Stimulated activated naive CD8-positive, alpha-beta T cell treated with anti-CD3 and anti-CD28 coated beads, Interleukin-15, amount 100 ng/mL, for 72 hours (primary cell): ENCODE measurements at places on chromosomes 12 and 14.
A peak's percentile ranks its signal among the peaks of the same experiment; 100 is the strongest.

DNA sequence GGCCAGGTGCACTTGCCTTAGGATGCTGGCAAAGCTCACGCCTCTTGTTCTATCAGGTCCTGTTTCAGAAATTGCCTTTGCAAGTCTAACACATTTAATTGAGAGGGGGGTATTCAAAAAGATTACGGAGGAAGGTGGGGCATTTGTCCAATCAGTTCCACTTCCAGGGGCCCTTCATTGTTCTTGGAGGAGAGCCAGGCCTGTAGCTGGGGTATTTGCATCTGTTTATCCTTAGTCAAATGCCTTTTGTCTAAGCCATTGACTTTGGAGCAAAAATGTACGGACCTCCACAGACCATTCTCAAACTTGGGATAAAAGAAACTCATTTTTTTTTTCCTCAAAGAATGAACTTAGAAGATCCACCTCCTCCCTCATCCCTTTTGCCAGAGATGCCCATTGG, 582.0 kb downstream of the BCL11B start:
- DNase-seq = no peak

DNA sequence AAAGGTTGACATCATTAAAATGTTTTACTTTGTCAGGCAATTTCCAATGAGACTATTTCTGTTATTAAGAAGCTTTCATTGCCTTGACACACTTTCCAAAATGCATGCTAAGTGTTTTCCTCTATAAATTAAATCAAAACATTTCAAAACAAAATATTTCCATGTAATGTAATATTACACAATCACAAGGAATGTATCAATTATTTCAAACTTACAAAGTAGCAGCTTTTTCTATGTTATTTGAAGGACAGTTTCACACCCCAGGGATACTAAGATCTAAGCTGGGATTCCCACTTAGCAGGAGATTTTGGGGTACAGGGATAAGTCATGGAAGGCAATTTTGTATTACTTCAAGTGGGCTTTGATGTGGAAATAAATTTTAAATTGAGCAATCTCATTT, 144.9 kb downstream of the FOXG1 start:
- no peak for DNase-seq

- peak; percentile 42 for DNase-seq
Measured at GRCh38 chr12:117854339-117855012, 114.3 kb downstream of the KSR2 start.

- DNase-seq = no peak
Measured at GRCh38 chr14:52522033-52522432, 30.3 kb downstream of the TXNDC16 start.

DNA sequence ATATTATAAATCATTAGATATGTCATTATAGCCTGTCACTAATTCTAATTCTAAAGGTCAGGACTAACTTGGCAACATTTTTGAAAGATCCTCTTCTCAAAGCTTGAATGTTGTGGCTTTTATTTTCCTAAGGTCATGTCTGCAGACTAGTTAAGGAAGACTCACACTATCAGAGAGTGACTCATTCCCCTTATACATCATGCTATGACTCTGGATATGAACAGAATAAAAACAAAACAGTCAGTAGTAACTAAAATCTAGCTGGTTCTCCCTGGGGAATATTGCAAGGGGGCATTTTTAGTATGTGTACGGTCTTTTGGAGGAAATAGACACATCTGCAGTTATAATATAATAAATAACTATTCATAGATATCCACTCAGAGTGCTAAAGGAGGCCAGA, 170.6 kb downstream of the SLC2A13 start:
- no peak for DNase-seq

DNA sequence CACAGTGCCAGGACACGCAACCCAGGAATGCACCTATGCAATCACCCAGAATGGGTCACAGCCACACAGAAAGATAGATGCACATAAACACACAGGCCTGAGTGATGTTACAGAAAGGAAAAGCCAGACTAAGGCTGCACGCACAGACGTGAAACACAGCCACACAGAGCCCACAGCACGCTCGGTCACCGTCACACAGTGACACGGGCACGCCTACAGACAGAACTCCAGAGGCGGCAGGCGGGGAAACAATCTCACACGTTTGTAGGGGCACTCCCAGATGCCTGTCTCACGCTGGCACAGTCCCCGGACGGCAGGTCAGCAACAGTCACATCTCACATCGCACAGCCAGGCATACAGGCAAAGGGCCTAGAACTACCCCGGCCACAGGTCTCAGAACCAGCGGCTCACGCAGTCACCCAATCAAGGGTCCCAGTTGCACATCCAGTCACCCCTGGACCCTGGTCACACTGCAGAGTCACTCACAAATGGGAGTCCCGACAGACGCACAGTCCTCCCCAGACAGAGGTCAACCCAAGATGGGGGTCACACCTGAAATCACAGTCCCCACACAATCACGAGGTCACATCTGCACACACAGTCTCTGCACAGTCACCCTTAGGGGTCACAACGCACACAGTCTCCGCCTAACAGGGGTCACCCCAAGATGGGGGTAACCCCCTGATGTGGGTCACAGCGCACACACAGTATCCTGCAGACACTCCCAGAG, 790 bp downstream of the SSH1 start:
- peak; percentile 61 for DNase-seq

DNA sequence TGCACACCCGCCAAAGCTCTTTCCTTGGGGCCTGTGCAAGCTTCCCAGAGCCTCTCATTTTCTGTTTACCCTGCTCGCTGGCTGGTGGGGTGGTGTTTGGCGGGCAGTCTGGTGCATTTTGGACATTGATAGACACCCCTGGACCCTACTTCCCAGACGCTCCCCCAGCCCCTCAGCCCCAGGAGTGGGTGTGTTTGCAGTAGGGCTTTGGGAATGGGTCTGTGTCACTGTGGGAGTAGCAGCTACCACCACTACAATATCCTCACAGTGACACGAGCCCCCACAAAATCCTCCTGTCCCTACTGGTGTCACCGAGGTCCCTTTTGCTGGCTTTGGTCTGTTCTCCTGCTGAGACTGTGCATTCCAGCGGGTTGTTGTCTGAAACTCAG, 371.3 kb downstream of the TMEM121 start:
- DNase-seq = no peak

- DNase-seq = no peak
Measured at GRCh38 chr12:90917431-90917830, 37.5 kb downstream of the CCER1 start.

- no peak for DNase-seq
Measured at GRCh38 chr14:26217778-26218177, 380.1 kb downstream of the NOVA1 start.
